ENCODE measurements at places on chromosomes 13 and 19.
A peak's percentile ranks its signal among the peaks of the same experiment; 100 is the strongest.

GRCh38 chr19:14566712-14567077, 5.2 kb downstream of the NDUFB7 start:
- no peak for DNase-seq

DNA sequence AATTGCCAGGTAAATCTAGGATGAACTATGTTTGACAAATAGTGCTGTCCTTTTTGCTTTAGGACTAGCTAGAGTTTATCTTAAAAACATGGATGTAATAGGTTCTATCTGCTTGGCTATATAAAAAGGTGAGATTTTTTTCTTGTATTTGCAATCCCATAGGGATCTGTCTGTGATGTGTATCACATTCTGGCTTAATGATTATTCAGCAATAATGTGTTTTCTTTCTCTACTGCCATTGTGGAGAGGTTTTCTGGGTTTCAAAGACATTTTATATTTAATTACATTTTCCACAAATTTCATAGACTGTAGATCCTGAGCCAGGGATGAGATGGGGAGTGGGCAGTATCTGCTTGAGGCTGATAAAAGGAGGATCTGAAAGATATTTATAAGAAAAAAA, 277.8 kb upstream of the SLITRK5 start:
- DNase-seq = no peak

DNA sequence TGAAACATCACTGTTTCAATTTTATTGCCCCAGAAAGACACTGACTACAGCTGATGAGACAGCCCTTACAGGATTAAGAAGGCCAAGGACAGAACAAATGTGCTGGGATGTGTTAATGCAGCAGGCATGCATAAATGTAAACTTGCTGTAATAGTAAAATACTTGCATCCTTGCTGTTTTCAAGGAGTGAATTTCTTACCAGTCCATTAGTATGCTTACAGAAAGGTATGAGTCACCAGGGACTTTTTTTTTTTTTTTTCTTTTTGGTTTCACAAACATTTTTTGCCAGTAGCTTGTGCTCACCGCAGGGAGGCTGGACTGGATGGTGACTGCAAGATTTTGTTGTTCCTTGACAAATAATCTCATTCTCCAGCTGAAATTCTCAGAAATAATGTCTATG, 55.1 kb downstream of the GPR180 start:
- DNase-seq = no peak

GRCh38 chr19:6806488-6806887, 34.0 kb downstream of the VAV1 start:
- DNase-seq = no peak

DNA sequence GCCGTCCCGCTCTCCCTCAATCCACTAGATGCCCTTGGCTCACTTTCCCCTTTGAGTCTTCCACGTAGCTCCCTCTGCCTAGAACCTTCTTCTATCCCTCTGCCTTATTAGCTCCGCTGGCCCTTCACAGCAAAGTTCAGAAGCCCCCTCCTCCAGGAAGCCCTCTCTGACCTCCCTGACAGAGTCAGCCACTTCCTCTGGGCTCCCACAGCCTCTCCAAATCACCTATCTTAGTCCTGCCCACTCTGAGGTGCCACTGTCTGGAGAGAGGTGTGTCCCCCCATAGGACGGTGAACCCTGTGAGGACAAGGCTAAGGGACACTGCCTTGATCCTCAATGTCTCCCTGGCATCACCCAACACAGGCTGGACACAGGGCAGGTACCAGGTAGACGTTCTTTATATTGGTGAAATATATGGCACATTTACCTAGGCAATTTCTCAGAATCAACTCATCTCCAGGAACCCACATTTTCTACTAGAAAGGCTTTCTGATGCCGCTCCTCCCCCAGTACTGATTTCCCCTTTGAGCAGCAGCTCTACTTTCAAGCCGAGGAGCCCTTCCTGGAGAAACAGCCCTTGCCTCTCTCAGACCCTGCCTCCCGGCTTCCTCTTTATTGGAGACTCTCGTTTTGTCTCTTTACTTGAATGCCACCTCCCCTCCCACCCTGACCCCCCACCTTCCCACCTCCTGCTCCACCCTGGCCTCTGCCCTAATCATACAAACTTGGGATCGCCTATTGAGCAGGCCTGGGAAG, 3.4 kb upstream of the TGFB1 start:
- DNase-seq = no peak

- DNase-seq = no peak
These were observed 98.1 kb downstream of the DACH1 start for GRCh38 chr13:71768881-71769280.

GRCh38 chr13:40172149-40172591, 494.3 kb downstream of the FOXO1 start:
- no peak for DNase-seq

DNA sequence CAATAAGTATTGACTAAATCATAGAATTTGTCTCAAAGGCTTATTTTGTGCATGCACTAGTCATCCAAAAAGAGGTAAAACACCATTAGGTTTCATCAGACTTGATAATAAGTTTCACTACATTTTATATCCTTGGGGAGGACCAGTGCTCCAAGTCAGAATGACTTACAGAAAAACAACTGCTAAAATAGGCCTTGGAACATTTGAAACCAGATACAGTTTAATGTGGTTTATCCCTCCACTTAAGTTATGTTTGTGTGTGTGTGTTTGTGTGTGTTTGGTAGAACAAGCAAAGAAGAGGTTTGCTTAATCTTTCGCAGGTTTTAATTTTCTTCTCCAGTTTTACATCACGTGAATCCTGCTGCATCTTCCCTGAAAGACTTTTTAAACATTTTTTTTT, 570.9 kb downstream of the PCDH9 start:
- no peak for DNase-seq

- DNase-seq = no peak
These were observed 211.2 kb downstream of the UQCRFS1 start for GRCh38 chr19:29001597-29002245.

DNA sequence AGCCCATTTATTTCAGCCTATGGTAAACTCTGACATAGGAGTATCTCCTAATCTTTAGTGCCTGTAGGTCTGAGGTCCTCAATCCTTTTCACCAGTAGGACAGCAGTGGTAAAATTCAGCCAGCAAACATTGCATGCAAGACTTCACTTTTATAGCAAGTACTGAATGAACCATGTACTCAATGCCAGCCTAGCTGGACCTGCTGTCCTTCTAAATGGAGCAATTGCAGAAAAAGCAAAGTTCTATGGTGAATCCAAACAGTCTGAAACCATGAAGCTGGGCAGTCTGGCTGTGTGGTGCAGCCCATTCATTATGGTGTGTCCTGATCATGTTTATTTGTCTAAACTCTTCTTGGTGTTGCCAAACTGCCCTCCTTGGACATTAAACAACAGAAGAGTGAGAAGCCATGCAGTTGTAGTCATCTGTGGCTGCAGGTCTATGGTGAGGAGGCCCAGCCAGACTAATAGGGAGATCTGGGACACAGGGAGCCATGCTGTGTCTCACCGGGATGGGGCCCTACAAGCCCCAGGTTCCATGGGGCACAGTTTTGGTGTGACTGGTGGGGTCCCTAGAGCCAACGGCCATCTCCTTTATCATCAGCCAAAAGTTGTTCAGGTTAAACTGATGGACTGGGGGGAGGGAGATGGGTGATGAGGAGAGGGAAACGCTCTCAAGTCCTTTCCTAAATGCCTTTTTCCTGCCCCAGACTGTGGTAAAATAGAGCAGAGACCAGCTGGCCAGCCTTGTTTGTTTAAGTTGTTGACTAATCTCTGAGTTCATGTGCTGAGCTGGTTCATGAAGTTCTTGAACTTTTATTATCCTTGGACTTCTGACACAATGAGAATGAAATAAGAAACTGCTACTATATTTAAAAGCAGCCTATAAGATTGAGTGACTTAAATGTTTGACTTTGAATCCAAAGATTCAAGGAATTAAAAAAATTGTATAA, 20.6 kb upstream of the TNFSF11 start:
- no peak for DNase-seq

GRCh38 chr13:83498481-83499190, 383.6 kb downstream of the SLITRK1 start:
- no peak for DNase-seq

DNA sequence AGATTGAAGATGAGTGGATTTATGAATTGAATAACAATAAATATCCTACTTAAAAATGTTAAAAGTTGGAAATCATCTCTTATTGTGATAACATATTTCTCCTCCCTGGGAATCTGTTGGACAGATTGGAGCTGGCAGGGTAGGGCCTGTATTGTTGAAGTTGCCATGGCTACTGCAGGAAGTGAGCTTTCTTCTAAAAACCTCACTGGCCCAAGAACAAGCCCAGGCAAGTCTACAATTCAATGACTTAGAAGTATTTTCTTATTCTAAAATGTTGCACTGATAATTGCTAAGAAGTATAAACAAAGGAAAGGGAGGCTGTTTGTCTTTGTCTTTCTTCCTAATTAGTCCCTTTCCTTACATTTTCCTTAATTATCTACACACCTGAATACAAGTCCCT, 112.1 kb downstream of the DLEU7 start:
- DNase-seq = no peak

DNA sequence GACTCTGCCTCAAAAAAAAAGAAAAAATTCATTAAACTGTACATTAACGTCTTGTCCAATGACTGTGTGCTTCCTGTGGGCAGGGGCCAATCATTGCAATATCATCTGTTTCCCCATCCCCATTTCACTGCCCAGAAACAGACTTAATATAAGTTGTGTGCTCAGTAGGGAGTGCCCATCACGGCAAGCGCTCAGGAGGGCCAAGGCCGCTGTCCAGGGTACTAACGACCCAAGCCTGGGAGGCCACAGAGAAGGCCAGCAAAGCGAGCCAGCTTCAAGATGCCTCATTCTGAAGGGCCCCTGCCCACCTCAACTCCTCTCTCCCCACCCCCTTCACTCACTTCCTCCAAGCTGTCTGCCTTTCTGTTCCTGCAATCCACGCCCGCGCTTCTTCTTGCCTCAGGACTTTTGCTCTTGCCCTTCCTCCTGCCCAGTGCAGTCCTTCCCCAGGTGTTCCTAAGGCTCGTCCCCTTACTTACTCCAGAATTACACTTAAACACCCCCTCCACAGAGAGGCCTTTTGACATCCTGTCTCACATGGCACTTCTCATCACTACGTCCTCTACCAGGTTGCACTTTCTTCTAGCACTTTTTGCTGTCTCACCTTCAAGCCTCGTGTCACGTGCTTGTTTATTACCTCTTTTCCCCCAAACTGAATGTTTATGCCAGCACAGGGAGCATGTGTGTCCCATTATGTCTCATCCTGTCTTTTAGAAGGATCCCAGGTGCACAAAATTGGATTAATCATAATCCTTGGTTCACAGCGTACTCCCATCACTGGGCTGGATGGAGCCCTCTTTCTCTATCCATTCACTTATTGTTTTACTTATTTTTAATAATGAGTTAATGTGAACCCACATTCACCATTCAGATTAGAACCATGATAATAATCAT, 11.3 kb upstream of the POU2F2 start:
- no peak for DNase-seq

DNA sequence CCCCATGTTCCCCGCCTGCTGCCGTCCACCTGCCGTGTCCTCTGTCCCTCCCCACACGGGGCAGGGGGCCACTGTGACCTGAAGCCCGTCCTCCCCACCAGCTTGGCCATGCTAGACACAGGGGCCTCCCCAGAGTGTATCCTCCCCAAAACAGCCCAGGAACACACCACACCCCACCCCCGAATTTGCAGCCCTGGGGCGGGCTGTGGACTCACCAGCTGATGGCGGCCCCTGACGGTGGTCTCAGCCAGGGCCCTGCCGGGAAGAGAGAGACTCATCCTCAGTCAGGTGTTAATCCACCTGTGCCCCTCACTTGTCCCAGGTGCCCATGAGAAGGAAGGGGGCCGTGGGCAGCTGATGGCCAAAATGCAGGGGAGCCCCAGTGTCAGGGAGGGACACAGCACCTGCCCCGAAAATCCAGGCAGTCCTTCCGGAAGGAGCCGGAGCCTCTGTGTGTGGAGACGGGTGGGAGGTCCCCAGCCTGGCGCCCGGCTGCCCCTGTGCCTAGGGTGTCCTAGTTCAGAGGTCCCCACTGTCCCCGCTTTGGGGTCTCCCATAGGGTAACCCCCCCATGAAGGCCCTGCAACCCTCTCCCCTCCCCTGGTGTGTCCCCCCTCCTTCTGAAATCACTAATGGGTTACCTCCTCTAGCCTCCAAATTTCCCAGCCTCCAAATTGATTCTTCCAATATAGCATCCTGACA, 39.3 kb upstream of the TCF3 start:
- DNase-seq = no peak

GRCh38 chr13:109568339-109568818, 218.0 kb downstream of the IRS2 start:
- no peak for DNase-seq

GRCh38 chr13:112734696-112735547, 45.1 kb downstream of the ATP11A start:
- no peak for DNase-seq

DNA sequence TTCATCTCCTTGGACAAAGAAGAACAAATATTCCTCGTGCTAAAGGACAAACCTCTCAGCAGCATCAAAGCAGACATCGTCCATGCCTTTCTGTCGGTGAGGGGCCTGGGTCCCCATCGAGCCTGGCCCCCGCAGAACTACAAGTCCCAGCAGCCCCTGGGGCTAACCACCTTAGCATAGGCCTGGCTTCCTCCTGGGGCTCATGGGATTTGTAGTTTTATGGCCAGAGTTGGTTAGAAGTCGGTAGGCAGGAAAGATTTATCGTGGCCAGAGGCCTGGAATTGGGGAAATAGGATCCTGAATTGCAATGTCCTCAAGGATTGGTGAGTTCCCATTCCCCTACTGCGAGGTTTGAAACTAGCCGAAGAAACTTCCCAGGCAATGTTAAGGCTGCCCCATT, 19.6 kb downstream of the TMEM150B start:
- DNase-seq = peak; percentile 26

- DNase-seq = no peak
These were observed 31.5 kb downstream of the KLF5 start for GRCh38 chr13:73090116-73090822.

DNA sequence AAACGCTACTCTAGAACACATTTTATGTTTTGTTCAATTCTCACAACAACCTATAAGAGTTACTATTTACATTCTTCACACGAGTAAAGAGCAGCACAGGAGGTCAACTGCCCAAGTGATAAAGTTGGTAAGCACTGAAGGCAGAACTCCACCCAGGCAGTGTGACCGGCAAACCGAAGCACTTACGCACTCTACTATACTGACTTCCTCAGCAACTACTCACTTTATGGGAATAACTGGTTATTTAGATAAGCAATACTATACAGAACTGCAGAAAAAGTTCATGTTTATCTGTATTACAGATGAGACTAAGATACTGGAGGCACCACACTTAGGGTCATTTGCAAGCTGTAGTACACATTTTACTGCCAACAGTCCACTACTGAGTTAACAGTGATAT, 28.8 kb downstream of the FOXO1 start:
- DNase-seq = no peak

DNA sequence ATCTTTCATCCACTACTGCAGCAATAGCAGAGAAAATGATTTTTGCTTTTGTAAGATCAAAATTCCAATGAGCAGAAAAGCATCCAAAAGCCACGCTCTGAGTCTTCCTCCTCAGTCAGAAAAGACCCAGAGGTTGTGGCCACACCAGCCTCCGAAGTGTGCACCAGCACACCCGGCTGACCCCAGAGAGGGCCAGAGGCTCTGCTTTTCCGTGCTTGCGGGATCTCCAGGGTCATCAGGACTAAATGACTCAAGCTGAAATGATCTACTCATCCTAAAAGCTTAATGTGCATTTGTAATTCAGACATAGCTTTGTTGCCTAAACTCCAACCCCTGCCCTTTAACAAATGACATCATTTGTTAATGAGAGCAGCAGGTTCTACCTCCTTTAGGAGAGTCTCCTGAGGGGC, 16.5 kb downstream of the RXFP2 start:
- DNase-seq = no peak

Measured in stimulated activated CD4-positive, alpha-beta T cell treated with anti-CD3 and anti-CD28 coated beads, Interleukin-1b, Interleukin-23, amount 100 ng/mL, for 1 hour (primary cell).